Stimulated activated CD8-positive, alpha-beta memory T cell treated with anti-CD3 and anti-CD28 coated beads, Interleukin-15, amount 100 ng/mL, for 24 hours (primary cell): ENCODE measurements at places on chromosomes 13 and 19.

- DNase-seq, result no peak
These were observed 9.5 kb downstream of the NDUFA11 start for GRCh38 chr19:5893907-5894703.

DNA sequence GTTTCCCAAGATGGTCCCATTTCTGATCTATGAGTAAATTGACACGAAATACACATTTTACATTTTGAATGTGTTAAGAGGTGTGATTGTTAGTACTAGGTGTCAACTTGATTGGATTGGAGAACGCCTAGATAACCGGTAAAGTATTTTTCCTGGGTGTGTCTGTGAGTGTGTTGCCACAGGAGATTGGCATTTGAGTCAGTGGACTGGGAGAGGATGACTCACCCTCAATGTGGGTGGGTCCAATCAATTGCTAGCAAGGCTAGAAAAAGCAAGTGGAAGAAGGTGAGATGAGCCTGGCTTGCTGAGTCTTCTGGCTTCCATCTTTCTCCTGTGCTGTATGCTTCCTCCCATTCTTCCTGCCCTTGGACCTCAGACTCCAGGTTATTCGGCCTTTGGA is 960.7 kb upstream of the PCDH9 start:
- DNase-seq, result no peak

DNA sequence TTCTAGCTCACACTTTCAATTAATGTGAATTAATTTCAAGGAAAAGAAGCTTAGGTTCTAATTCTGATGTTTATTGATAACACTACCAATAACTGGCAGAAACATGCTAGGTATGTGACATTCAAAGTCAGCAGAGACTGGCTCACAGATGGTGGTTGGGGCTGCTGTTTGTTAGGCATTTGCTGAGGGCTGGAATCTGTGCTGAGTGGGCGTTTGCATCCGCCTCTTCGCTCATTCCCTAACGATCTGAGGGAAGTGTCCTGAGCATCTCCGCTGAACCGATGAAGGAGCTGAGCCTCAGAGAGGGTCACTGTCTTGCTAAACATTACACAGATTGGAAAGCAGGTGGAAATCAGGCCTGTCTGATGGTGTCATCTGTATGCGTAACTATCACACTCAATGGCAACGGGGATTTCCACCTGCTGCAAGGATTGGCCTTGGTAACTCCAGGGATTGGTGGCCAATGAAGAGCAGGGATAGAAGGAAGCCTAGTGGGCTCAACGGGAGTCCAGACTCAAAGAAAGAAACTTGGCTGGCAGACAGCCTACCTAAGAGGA is 338.9 kb downstream of the TEX29 start:
- DNase-seq, result no peak

GRCh38 chr13:99062593-99062992 is 84.7 kb upstream of the DOCK9 start:
- no peak for DNase-seq

GRCh38 chr19:46818812-46819211 is 30.4 kb upstream of the SLC1A5 start:
- no peak for DNase-seq

DNA sequence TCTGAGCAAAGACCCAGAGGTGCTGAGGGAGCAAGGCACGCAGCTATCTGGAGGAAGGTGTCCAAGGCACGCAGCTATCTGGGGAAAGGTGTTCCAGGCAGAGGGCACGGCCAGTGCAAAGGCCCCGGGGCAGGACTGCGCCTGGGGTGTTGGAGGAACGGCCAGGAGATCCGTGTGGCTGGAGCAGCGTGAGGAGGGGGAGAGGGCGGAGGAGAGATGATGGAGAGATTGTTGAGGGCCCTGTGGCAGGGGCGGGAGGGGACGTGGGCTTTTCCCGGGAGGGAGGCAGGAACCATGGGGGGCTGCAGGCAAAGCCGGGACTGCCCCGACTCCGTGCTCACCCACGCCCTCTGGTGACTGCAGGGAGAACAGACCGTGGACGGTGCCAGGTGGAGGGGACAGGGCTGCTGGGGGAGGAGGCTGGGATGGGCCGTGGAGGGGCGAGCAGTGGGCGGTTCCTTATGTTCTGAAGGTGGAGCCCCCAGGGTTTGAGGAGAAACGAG is 13.3 kb upstream of the MISP start:
- DNase-seq, result peak; percentile 29

GRCh38 chr13:77779552-77780272 is 82.2 kb downstream of the SLAIN1 start:
- no peak for DNase-seq

GRCh38 chr19:29499261-29499920 is 26.4 kb upstream of the VSTM2B start:
- no peak for DNase-seq

DNA sequence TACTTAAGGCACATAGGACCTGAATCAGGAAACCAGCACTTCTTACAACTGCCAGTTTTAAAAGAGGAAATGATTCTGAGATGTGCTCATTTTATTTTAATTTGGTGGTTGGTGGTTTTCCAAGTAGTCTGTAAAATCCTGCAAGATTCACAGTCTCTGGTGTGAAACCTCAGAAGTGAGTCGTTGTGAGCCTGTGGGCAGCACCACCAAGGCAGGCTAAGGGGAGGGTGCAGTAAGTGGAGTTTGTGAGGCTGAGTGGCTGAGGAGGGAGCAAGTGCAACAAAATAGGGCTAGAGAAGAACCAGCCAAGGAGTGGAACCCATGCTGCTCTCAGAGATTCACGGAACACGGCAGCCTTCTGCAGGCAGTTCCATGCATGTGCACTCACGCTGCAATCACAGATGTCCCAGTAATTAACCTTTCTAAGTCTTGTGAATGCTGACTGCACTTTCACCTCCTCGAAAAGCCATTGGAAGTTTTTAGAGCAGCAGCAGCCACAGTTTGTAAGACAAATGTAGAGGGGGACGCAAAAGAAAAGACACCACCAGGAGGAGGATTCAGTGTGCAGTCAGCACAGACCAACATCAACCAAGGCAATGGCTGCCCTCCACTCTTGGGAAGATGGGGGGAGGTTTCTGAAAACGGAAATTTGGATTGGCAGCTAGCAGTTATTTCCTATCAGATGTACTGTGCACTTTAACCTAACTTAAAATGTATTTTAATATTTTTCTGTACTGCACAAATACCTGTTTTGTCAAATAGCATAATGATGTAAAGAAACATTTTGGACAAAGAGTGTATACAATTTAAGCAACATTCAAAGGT is 44.9 kb downstream of the ESD start:
- peak; percentile 2 for DNase-seq

DNA sequence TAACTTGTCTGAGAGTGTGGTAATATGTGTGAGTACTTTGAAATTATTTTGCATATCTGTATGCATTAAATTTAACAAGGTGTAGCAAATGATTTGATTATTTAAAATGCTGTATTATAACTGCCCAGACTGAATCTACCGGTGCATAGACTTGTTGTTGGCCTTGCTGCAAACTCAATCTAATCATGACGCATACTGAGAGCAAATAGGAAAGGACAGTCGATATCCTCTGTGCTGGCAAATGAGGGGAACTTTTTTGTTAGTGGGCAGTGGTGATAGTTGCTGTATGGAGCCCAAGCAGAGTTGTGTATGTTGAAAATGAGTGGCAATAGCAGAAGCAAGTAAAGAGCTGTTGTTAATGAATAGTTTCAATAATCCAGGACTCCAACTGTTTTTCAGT is 127.4 kb downstream of the LMO7 start:
- DNase-seq, result no peak

DNA sequence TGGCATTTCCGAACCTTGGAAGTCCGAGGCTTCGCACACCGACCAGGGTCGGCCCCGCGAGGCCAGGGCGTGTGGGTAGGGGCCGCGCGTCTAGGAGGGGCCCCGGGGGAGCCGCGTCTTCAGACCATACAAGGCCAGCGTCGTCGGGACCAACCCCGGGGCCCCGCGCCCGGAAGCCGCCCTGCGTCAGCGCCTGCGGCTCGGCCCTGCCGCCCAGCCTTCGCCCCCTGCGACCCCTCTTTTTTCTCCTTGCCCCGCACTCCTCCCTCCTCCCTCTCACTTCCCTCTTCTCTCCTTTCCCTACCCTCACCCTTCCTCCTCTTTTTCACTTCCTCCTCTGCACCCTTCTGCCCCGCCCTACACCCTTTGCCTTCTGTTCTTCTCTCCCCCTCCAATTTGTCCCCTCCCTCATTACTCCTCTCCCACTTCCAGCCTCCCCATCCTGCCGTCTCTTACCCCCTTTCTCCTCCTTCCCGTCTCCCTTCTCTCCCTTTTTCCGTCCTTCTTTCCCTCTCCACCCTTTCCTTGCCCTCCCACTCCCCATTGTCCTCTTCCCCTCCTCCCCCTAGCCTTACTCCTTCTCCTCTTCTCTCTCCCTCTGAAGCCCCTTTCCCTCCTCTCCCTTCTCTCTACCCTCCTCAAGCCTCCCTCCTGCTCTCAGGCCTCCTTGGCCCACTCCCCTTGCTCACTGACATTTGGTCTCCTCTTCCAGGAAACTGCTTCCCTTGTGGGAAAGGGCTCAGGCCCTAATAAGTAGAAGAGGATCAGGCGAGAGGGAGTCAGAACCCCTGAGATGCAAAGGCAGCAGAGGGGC is 2.2 kb upstream of the PLEKHG2 start:
- no peak for DNase-seq

DNA sequence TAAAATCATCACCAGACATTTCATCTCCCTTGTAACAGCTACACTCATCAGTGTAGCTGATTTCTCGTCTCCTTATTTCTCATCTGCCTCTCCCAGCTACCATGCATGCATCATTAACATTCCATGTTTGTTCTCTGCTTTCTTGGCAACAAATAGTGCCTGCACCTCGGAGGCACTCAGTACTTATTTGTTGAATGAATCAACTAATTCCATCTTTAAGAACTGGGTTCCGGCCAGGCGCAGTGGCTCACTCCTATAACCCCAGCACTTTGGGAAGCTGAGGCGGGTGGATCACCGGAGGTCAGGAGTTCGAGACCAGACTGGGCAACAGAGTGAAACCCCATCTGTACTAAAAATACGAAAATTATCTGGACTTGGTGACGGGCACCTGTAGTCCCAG is 63.9 kb upstream of the GTF3A start:
- no peak for DNase-seq
